Activated T-helper 9 cell treated with anti-CD3 and anti-CD28 coated beads, Interleukin-2, amount 50 U/mL, for 16 hours (primary cell): ENCODE measurements at places on chromosomes 3 and 15.

GRCh38 chr15:41897363-41897799, 3.5 kb upstream of the SPTBN5 start:
- DNase-seq = no peak

DNA sequence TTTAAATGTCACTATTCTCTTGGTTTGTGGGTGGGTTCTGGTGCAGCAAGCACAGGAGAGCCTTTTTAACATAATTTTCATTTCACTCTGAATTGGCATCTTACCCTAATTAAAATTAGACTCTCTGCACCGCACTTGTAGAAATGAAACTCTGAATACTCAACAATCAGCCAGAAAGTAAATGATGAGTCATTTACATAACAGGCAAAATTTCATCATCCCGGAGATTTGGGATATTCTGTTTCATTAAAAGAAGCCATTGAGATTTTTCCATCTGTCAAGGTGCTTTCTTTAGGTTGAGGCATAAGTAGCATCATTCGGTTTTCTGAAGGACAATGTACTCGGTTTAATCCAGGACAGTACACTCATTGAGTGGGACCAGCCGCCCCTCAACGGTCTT, 111.0 kb downstream of the RFTN1 start:
- no peak for DNase-seq

DNA sequence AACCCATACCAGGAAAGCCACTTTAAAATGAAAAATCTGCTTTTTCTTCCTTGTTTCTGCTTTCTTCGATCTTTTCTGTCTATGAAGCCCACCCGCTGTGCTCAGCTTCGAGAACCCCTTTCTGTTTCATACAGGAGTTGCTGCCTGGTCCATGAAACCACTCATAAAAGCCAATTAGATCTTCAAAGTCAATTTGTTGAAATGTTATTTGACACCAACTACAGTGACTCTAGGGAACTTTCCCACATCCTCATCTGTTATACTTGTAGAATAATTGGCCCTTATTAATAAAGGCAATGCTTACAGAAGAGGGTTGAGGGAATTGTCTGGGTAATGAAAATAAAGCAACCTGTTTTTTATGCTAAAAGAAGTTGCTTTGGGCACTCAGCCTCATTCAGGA, 523.6 kb downstream of the OCA2 start:
- no peak for DNase-seq

- no peak for DNase-seq
Observed at GRCh38 chr3:104846270-104846669, 520.4 kb upstream of the ALCAM start.

DNA sequence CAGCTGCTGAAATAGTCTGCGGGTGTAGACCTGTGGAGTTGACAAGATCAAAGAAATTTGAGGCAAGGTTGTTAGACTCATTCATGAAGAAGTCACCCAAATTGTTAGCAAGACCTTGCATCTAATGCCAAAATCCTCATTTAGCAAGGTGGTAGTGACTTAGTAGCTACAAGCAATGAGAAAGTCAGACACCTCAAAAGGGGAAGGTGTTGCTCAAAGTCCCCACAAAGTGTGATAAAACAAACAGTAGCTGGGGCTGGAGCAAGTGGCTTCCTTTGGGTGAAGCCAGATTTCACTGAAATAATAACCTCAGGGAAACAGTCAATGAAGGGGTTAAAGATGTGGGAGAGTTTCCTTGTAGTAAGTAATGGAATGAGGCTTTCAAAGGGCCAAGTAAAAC, 44.9 kb downstream of the CD86 start:
- no peak for DNase-seq

- no peak for DNase-seq
Observed at GRCh38 chr15:39801641-39802309, 19.1 kb upstream of the FSIP1 start.

DNA sequence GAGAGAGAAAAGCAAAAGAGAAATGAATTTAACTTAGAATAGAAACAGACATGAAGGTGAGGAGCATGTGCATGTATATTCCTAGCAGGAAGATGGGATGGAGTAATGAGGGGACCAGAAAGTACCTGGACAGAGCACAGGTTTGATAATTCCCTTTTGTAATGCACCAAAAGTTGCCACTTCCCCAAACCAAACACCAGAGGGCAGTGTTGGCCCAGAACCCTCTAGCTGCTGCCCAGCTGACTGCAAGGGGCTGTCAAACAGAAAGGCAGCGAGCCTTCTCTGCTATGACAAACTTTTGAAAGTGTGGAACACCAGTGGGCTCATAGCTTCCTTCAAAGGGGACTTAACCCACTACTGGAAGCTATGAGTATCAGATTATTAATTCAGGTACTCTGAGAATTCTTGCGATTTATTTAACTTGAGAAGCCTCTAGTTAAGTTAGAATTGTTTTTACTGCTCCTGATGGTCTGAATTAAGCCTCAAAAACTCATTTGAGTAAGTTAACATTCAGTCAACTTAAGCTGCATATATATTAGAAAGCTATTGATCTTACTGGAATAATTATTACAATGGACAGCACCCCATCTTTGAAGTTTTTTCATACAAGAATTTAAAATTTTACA, 234.9 kb downstream of the NEK10 start:
- DNase-seq = peak; percentile 38

GRCh38 chr15:63107895-63108546, 13.6 kb upstream of the LACTB start:
- DNase-seq = no peak

DNA sequence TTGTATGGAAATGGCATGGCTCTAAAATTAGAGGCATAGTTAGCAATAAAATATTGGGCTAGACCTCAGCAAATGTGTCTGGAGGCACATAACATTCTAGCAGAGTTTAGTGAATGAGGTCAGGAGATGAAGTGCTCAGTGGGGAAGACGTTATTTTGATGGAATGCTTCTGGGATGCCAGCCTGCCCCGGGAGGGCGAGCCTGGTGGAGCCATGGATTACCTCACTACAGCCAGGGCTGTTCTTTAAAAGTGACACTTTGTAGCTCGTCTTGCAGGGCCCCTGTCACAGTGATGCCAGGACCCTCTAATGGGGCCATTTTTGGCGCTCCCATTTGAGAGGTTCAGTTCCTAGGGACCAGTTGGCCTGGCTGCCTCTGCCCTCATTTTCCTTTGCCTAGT, 48.5 kb downstream of the PXYLP1 start:
- DNase-seq = no peak

GRCh38 chr3:127038466-127038865, 55.6 kb downstream of the PLXNA1 start:
- no peak for DNase-seq
